Stimulated activated CD8-positive, alpha-beta memory T cell treated with anti-CD3 and anti-CD28 coated beads, Interleukin-4, amount 100 ng/mL, for 1 hour (primary cell): ENCODE measurements at places on chromosomes 7 and 10.

DNA sequence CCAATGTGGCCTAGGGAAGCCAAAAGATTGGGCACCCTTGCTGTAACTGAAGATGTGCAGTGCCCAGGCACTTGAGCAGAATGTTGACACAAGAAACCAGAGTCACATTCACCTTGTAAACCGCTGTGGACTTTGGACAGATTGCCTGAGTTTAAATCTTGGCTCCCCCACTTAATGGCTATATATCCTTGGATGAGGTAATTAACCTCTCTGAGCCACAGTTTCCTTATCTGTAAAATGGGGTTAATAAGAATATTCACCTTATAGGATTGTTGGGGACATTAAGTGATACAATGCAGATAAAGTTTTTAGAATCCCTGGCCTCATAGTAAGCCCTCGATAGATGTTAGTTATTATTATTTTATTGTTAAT, 331.0 kb downstream of the LRMDA start:
- DNase-seq = no peak

- no peak for DNase-seq
Measured at GRCh38 chr7:12239806-12240205, 28.7 kb downstream of the TMEM106B start.

GRCh38 chr7:46607176-46607575, 686.1 kb upstream of the IGFBP3 start:
- no peak for DNase-seq

DNA sequence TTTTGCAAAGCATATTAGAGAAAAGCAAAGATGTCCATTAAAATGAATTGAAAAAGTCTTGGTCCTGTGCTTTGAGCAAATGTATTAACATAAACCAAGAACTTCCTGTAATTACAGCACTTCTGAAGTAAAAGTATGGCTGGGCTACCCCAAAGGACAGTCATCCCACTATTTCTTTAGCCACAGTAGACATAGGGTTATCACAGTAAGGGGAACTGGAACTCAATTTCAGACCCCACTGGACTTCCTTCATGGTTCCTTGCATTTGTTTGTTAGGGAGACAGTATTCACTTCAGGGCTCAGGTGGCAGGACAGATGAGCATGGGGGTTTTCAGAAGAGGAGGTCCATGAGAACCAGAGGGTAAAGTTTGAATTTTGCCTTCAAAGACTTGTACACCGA, 203.1 kb upstream of the PDE1C start:
- no peak for DNase-seq

DNA sequence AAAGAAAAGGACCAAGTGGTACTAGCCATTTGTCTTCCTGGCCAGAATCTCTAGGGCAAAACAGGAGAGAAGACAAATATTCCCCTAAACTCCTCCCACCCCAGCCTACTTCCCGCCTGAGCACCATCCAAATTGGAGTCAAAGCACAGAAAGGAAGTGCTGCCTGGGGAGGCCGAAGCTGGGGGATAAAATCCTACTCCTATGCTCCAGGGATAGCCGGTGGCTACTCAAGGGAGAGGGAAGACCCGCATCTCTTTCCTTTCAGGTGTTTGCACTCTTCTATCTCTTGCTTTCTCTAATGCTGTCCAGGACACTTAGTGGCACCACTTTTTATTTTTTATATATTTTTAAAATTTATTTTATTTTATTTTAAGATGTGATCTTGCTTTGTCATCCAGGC, 7.1 kb upstream of the DUSP5 start:
- no peak for DNase-seq

- DNase-seq = no peak
Measured at GRCh38 chr7:88185650-88186049, 34.2 kb downstream of the SRI start.

- DNase-seq = no peak
Measured at GRCh38 chr10:99532687-99533495, at the start of gene NKX2-3. TSS of gene NKX2-3 (plus strand) at chr10:99532942. CDS start at chr10:99533132, 190 bp downstream.
